ENCODE measurements at places on chromosomes 2 and 18. TPM values are rescaled to one million over a fixed set of nuclear protein-coding genes. Genes with fewer than 3 reads are reported as not detected.
A peak's percentile ranks its signal among the peaks of the same experiment; 100 is the strongest.

- DNase-seq = no peak
These were observed 67.3 kb upstream of the ST6GAL2 start for GRCh38 chr2:106953236-106953635.

GRCh38 chr2:226352941-226353560, 446.6 kb downstream of the IRS1 start:
- DNase-seq = no peak

DNA sequence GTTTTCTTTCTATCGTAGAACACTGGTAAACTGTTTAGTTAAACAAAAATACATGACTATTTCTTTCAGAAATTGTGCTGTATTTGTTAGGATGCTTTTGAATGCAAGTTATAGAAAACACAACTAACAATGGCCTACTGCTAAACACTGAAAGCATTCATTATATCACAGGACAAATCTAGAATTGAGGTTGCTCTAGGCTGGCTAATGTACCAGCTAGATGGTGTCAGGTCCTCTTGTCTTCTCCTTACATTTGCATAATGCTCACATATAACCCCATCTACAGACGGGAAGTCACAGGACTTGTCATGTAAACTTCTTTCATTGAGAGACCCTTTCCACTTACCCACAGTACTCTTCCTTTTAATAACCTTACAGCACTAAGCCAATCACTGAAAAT, 586.8 kb downstream of the DSC3 start:
- no peak for DNase-seq

- no peak for DNase-seq
These were observed 137.2 kb downstream of the CELF4 start for GRCh38 chr18:37428288-37428974.

DNA sequence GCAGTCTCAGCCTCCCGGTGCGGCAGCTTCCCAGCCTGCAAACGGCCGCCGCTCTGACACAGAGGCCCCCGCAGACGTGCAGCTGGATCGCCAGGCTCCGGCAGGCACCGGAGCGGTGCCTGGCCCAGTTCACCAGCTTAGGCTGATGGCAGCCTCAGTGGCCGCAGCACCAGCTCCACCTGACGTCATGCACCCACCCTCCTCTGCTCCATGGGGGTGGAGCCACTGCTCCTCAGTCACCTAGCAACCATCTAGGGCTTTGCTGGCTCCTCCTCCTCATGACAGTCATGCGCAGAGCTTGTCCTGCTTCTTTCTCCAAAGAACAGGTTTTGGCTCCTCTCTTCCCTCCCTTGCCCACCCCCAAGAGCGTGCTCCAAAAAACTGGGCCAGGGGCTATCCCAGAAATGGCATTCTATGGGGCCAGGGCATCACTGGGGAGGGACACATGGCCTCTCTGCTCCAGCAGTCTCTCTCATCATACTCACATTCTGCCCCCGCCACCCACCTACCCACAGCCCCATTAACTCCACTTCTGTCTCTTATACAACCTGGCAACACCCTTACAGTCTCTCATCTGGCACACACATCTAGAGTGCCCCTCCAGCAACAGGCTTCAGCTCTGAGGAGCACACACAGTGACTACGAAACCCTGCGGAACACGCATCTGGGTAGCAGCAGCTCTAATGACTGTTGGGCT, 5.5 kb downstream of the DCTN1 start:
- DNase-seq = no peak

DNA sequence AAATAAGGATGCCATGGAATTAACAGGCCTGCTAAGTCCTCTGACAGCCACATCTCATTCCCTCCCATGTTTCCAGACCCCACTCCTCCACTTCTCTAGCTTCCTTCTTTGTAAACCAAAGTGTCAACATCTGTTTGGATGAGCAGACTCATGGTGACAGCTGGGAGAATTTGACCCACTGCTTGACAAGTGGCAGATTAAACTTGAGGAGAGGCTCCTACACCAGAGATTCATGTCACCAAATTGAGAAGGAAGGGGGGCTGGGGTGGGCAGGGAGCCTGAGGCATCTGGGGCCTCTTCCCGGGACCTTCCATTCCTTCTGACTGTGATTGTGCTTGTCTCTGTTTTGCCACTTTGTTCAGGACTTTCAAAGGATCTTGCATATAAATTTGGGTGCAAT, 41.0 kb upstream of the IGFBP5 start:
- no peak for DNase-seq

DNA sequence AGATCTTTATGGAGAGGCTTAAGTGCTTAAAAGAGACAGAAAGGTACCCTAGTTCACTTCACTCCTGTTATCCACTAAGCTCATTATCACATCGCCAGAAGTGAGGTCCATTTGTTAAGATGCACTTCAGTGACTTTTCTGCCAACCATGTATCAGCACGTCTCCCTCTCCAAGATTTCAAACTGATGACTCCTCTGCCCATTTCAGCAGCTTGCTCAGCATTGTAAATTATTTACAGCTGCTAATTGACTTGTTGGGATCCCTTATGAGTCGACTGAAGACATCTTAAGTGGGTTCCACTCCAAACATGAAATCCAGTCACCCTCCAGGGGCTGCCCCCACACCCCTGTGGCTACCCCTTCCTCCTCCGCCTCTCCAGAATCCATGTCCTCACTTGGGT, 37.3 kb downstream of the DIPK1C start:
- no peak for DNase-seq

- no peak for DNase-seq
These were observed 789.8 kb upstream of the FSHR start for GRCh38 chr2:49943944-49944778.

DNA sequence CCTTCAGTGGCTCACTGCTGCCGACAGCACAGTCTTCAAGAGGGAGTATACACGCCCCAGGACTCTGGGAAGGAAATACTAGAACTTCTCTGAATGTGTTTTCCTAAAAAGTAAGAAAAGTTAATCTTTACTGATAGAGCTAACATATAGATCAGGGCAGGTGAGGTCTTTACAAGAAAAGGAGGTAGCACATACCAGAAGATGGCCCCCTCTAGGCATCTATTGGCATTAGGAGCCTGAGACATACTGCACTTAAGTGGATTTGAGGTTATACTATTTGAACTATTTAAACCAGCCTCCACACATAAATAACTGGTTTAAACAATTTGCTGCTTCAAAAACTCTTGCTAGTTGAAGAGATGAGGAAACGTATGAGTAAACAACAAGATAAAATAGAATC, 406.1 kb downstream of the SETBP1 start:
- no peak for DNase-seq

- no peak for DNase-seq
These were observed 14.1 kb downstream of the SP110 start for GRCh38 chr2:230205721-230206120.

GRCh38 chr18:46892842-46893241, 24.5 kb downstream of the PIAS2 start:
- no peak for DNase-seq

- DNase-seq = no peak
These were observed 401.0 kb downstream of the GRB14 start for GRCh38 chr2:164220265-164220664.

DNA sequence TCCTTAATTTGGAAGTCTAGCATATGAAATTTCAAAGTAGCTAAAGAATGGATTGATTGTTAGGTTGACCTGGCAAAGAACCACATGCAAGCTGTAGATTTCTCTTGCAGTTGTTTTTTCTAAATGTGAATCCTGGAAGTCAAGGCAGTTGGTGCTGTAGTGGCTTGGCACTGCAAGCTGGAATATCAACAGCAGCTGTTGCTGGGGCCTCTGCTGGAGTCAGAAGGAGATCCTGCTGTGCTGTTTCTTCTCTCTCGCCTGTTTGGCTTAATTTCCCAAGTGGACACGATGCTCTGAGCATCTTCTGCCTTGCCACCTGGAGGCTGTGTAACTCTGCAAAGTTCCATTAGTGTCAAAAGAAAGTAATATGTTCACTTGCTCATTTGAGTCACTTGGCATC, 12.6 kb downstream of the PIK3C3 start:
- no peak for DNase-seq

- DNase-seq = no peak
These were observed 144.0 kb downstream of the GLI2 start for GRCh38 chr2:120879431-120880295.

GRCh38 chr2:101802329-101802728, 104.8 kb downstream of the MAP4K4 start:
- DNase-seq = no peak

DNA sequence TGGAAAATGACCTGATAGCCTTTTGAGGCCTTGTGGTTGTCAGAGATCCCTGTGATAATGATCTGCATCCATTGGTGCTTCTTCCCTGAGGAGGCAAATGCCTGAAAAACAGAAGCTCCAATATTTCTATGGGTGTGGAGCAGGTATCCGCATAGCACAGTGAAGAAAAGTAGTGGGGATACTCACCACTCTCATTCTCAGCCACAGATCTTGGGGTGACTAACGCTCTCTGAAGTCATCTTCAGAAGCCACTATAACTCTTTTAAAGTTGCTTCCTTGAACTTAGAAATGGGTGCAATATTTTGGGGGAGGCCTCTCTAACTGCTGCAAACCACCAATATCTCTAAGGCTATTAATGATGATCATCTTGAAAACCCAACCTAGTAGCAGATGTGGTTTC, 46.2 kb downstream of the ARHGAP15 start:
- DNase-seq = no peak

GRCh38 chr2:229150317-229150716, 120.8 kb downstream of the PID1 start:
- DNase-seq = no peak

- no peak for DNase-seq
These were observed 1.7 kb upstream of the CATIP start for GRCh38 chr2:218354850-218355443.

GRCh38 chr2:207128867-207129266, 36.9 kb downstream of the KLF7 start:
- DNase-seq = no peak

DNA sequence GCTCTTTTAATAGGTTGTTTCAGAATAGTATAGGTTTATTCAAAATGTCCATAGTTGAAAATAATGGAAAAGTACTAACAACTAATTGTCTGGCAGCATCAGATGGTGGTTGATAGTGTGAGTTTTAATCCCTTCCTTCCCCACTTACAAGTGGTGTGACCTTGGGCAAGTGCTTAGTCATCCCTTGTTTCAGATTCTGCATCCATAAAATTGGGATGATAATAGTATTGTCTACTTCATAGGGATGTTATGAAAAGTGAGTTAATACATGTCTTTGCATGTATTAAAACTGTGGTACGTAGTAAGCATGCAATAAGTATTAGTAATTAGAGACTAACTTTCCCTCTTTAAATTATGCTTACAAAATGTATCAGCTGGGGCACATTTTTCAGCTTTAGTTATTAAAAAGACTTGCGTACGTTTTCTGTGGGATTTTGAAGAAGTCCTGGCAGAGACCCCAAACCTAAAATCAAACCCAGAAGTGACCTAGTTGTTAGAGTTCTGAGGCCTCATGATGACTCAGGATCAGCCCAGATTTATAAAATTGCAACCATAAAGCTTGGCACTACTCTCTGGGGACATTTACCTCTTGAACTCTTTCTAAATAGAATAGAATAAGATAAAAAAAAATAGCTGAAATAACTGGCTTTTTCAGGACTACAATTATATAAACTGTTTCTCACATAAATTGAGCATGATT, 8.6 kb downstream of the ITGA4 start:
- DNase-seq = peak; percentile 76

- DNase-seq = no peak
These were observed 89.6 kb downstream of the EPAS1 start for GRCh38 chr2:46386763-46387162.

- DNase-seq = no peak
These were observed 135.5 kb upstream of the PKDCC start for GRCh38 chr2:41912337-41912736.

GRCh38 chr2:59034837-59035236, 793.7 kb upstream of the FANCL start:
- no peak for DNase-seq

GRCh38 chr2:217338306-217338916, 478.5 kb upstream of the TNP1 start:
- peak; percentile 89 for DNase-seq

DNA sequence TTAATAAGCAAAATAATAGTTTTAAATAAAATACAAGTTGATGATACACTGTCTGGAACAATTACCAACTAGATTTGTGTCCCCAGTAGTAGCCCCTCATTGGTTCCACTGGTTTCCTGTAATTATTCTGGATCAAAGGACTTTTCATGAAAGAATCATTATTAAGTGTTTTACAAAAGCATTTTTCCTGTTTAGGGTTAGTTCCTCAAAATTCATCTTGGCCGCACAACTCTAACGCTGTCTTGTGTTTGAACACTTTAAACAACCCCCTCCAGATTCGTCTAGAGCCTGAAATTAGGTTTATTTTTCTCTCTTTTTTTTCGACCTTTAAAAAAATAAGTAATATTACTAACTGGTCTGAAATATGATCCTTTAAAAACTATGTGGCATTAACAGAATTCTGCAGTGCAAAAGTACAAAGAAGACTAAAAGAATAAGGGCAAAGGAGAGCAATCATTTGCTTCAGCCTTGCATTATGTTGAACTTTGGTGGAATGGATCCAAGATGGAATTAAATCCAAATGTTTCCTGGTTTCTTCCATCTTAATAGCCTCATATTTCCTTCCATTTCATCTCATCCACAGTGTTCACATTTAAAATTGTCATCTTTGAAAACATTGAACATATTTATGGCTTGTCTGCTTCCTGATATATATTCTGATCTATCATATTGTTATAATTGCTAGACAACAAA, 678.4 kb downstream of the IRS1 start:
- no peak for DNase-seq

DNA sequence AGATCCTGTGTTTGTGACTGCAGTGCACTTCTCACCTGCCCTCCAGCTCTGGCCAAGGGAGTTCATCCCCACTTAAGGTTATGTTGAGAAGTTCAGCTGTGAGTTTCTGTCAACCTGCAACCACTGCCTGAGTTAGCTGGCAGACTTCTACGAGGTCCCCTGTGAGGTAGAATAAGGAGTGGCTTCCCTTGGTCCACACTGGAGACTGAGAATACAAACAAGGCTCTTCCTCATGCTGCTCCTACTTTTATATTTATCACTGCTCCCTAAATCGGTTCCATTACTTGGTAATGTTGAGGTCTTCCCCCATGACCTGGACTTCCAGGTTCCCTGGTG, 353.2 kb upstream of the CWC22 start:
- no peak for DNase-seq

- no peak for DNase-seq
These were observed 97.2 kb downstream of the PLEKHM3 start for GRCh38 chr2:207928079-207928478.

The SERPINB12 gene
- not detected for polyA plus RNA-seq

The NLRC4 gene
- not detected for polyA plus RNA-seq

The SGO2 gene
- polyA plus RNA-seq = 7.3 TPM

The CCDC121 gene
- 0.58 TPM for polyA plus RNA-seq

The RFX8 gene
- 2.1 TPM for polyA plus RNA-seq

The LIMS3 gene
- 1.9 TPM for polyA plus RNA-seq

The NEU4 gene
- not detected for polyA plus RNA-seq

The SLC8A1 gene
- 34.5 TPM for polyA plus RNA-seq

The NYAP2 gene
- polyA plus RNA-seq = not detected

The L3MBTL4 gene
- polyA plus RNA-seq = not detected

The GPBAR1 gene
- polyA plus RNA-seq = not detected

The PLA2R1 gene
- 15.3 TPM for polyA plus RNA-seq

The SMYD1 gene
- not detected for polyA plus RNA-seq

The STON1 gene
- 4.0 TPM for polyA plus RNA-seq
